ENCODE measurements at places on chromosomes 3 and 15. TPM values are rescaled to one million over a fixed set of nuclear protein-coding genes. Genes with fewer than 3 reads are reported as not detected.

Gene PGBD4
- 1.6 TPM for total RNA-seq

Gene FBXL2
- 7.4 TPM for total RNA-seq

Gene HACD2
- 30.2 TPM for total RNA-seq

Gene RBM6
- 24.6 TPM for total RNA-seq

Gene ITIH1
- total RNA-seq, result not detected

Gene ALG1L2
- not detected for total RNA-seq

Gene NR1I2
- total RNA-seq, result not detected

All from A549 treated with Mapracorat at 1 μM for 4 hours (cell line).